ENCODE measurements at places on chromosomes 11 and 22.

GRCh38 chr11:57368845-57369232 lies 12.1 kb downstream of the PRG3 start:
- DNase-seq: no peak

DNA sequence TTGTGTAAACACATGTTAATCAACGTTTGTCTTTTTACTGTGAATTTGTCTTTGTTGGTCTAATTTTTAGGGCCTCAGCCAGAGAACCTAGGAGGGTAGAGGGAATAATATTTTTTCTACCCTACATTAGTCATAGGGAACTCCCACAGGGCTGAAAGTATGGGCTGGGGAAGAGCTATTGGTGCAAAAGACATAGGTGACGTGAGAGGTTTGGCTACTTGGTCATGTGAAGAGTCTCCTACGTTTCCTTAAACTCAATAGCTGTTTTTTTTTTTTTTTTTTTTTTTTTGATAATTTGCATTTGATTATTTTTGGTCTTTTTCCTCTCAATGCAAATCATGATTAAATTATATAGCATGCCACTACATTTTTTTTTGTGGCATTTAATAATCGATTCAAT lies 15.9 kb upstream of the MMP7 start:
- no peak for DNase-seq

DNA sequence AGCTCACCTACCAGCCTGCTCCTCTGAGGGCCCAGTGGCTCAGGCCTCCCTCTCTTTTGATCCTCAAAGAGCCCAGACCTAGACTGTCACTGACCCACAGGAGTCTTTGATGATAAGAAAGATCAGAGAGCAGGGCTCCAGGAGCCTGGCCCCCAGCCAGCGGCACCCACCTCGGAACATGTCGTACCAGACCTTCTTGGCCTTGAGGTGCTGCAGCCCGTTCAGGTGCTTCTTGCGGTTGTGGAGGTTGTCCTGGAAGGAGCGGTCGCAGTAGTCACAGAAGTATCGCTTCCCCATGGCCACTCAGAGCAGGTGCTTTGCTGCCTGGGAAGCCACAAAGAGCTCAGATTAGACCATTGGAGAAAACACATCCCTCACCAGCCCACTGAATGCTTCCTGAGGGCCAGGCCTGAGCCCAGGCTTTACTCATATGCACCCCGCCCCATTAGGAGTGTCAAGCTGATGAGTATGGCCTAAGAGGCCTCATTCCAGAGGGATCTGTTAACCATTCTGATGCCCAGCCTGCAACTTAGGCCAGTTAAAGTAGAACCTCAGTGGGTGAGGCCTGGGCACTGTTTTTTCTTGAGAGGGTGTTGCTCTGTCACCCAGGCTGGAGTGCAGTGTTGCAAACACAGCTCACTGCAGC lies 18.4 kb downstream of the ZMAT5 start:
- DNase-seq: no peak

DNA sequence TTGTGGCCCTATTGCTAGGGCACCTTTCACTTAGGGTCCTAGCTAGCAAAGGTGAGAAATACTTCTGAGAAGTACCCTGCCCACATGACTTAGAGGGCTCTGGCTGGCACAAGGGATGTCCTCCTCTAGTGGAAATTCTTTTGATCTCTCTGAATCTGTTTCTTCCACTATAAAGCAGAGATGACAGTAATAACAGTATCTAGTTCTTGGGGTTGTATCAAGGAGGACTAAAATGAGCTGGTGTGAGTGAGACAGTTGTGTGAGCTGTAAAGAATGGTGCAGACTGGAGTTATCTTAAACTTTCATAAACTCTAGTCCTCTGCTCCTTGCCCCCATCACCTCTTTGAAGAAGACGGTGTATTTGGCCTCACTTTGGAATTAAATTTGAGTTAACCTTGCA lies 157.8 kb upstream of the PLET1 start:
- no peak for DNase-seq

GRCh38 chr11:9070749-9071491 lies 20.5 kb downstream of the SCUBE2 start:
- DNase-seq: no peak

- no peak for DNase-seq
Measured at GRCh38 chr22:40533712-40534378, 102.7 kb downstream of the MRTFA start.

GRCh38 chr22:48581205-48581766 lies 1246.4 kb downstream of the BRD1 start:
- no peak for DNase-seq

- DNase-seq: no peak
Measured at GRCh38 chr11:105388006-105388405, 221.9 kb upstream of the GRIA4 start.

DNA sequence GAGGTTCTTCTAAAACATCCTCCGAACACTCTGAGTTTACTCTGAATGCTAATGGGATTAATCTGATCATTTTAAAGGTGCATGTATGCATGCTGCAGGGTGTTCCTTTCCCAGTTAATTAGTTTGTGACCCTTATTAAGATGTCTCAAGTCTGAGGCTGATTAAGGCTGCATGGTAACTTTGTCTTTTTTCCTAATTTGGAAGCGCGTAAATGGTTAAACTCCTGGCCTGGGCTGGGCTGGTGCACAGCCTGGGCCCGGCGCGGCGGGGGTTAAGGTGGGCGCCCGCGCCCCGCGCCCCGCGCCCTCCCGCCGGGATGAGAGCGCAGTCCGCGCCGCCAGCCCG lies 539.7 kb downstream of the NTM start:
- DNase-seq: no peak

GRCh38 chr11:75667831-75668450 lies 897 bp downstream of the MAP6 start:
- DNase-seq: peak; percentile 80

- no peak for DNase-seq
Measured at GRCh38 chr22:44670220-44670988, 31.6 kb upstream of the PRR5 start.

GRCh38 chr11:44104481-44105294 lies 9.2 kb downstream of the EXT2 start:
- no peak for DNase-seq

- DNase-seq: peak; percentile 72
Measured at GRCh38 chr11:101091781-101092180, 37.8 kb downstream of the PGR start.

- no peak for DNase-seq
Measured at GRCh38 chr11:120128392-120129119, 9.4 kb downstream of the TRIM29 start.

- DNase-seq: no peak
Measured at GRCh38 chr11:24859801-24860300, 363.0 kb downstream of the LUZP2 start.

GRCh38 chr22:41217553-41218157 lies 12.5 kb downstream of the L3MBTL2 start:
- peak; percentile 61 for DNase-seq

DNA sequence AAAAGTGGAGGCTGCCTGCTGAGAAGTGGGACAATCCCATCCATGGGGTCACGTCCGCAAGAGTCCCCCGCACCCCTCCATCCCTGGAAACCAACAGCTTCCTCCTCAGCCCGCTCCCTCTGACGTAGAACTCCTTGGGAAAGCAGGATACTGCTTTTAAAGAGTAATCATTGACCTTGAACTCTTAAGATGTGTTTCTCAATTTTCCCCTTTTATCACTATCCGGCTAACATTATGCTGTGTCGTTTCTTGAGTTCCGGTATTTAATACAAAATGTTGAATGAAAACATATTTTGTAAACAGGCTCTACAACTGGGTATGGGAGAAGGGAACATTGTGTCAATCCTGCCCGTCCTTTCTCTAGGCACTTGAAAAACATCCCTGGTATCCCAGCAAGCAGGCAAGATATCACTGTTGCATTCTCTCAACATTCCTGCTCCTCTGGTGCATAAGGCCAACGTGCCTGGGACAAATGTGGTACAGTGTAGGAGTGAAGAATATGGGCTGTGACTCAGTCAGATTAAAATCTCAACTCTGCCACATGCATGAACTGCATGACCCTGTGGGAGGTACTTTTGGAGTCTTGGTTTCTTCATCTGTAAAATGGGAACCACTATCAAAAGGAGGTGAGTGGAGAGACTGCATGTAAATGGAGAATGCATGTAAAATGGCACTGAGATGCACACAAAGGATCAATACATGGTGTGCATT lies 52.8 kb downstream of the WT1 start:
- no peak for DNase-seq

- no peak for DNase-seq
Measured at GRCh38 chr11:117019871-117020270, 78.4 kb downstream of the SIK3 start.

DNA sequence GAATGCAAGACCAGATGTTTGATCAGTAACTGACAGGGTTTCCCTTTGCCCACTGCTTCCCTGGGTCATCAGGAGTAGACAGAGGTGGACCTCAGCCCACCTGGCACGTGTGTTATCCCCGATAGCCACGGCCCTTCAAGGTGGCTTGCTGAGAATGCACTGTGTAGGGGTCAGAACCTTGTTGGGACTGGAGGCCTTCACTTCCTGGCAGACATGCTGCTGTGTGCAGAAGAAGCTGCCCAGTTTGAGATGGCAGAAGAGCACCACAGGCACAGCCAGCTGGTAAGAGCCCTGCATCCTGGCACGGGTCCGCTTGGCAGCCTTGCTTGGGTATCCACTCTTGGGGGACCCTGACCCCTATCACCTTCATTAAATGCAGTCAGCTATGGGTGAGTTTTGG lies 81.8 kb downstream of the SFI1 start:
- no peak for DNase-seq

DNA sequence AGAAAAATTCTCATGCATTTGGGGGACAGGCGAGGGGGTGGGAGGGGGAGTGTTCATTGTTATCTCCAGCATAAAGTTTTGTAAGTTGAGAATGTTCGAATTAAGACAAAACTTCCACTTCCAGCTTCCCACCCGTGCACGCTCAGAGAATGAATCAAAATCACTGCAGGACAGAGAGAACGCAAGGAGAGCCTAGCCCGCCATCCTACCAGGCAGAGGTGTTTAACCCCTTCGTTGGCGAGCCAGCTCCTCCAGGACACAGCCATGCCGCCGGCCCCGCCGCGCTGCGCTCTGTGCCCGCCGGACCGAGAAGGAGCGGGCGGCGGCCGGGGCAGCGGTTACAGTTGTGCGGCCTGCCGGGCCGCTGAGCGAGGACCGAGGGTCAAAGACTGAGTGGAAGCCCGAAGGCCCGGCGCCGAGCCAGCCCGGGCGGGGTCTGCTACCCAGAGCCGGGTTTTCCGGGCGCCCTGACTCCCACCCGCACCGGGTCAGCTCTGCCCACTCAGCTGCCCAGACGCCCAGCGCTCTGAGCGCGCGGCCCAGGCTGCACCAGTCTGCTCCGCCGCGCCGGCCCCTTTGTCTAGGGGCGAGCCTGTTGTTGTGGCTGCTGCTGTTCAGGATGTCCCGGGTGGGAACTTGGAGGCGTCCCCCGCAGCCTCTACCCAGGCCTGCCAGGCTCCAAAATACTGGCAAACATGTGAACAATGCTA lies at the start of gene NOX4:
Gene NOX4, minus strand, starts transcription at position 395 of the 710 bp plus-strand sequence. Its CDS starts 129 bp downstream, at position 266.
- peak; percentile 59 for DNase-seq

DNA sequence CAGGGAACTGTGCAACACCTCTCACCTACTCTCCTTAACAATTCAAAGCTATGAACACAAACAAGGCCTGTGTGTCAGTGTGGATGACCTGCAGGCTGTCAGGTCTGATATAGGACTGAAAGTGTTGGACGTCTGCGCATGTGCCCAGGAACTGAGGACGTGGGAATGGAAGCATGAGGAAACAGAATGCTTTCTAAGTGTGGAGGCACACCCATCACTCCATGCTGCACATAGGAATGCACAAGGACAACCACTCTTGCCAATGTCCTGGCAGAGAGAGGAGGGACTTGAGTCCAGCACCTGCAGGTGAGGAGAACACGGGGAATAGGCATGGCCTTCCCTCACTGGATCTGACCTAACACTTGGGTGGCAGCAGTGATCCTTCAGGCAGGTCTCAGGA lies 874.3 kb downstream of the OPCML start:
- no peak for DNase-seq

DNA sequence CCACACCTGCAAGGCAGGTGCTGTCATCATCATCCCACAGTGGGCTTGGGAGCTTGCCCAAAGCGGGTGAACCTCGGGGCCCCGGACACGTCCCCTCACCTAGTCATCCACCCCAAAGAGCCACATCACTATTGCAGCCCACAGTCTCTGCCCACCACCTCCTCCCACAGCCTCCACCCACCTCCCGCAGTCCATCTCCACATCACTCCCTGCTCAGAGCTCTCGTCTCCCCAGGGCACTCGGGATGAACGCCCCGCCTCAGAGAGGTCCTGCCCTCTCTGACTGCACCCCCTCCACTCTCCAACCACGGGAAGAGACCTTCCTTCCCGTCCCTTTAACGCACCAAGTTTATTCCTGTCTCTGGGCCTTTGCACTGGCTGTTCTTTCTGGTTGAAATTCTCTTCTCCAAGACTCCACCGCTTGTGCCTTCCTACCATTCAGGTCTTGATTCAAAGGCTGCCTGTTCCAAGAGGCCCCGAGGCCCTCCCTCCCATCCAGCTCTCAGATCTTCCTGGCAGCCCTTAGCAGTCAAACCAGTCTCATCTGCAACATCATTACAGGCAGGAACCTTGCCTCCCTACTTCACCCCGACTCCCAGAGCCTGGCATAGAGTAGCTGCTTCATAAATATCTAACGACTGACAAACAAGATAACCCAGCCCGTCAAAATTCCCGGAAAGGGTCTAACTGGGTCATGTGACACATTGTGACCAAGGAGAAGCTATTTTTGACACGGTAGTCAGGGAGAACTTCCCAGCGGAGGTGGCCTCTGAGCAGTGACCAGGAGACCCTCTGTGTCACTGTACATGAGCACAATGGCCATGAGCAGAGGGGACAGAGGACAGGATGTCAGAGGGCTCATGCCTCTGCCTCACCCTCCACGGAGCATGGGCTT lies 11.1 kb downstream of the KCNJ4 start:
- DNase-seq: no peak

GRCh38 chr11:120027546-120028180 lies 110.2 kb downstream of the TRIM29 start:
- DNase-seq: no peak

DNA sequence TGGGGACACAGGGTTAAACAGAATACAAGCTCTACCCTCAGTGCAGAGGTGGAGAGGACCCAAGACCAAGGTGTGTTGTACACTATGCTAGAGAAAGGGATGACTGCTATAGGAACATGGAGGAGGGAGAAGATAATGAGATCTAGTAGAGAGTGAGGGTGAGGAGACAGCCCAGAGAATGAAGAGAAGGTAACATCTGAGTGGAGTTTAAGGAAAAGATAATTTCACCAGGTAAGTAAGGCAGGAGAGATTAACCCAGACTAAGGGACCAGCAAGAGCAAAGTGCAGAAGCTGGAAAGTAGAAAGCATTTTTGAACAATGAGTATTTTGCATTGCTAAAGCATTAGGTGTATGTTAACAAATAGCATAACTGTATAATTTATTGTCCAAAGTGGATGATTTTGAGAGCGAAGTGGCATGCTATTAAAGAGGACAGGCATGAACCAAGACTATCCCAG lies 128.8 kb downstream of the RASSF10 start:
- no peak for DNase-seq

All from head of caudate nucleus (tissue), 42 donors.